Camera-type eye (tissue), 1 donor: ENCODE measurements at places on chromosomes 11 and 22. TPM values are rescaled to one million over a fixed set of nuclear protein-coding genes. Genes with fewer than 3 reads are reported as not detected.

UBASH3B gene
- 6.5 TPM for total RNA-seq

E2F8 gene
- 2.5 TPM for total RNA-seq

MMP13 gene
- total RNA-seq: not detected

TMA7B gene
- not detected for total RNA-seq

KRTAP5-9 gene
- not detected for total RNA-seq

MAPK8IP1 gene
- 33.6 TPM for total RNA-seq

ART1 gene
- total RNA-seq: not detected

DAGLA gene
- total RNA-seq: 4.5 TPM

HPX gene
- total RNA-seq: 2.8 TPM

TRIM49 gene
- not detected for total RNA-seq

BIK gene
- total RNA-seq: not detected

LARGE1 gene
- 45.8 TPM for total RNA-seq

MOGAT2 gene
- total RNA-seq: not detected

MUC5B gene
- total RNA-seq: 5.1 TPM

ACR gene
- total RNA-seq: not detected

DTX4 gene
- 56.4 TPM for total RNA-seq

HORMAD2 gene
- 1.6 TPM for total RNA-seq

OR10D3 gene
- not detected for total RNA-seq

TYR gene
- total RNA-seq: 65.3 TPM

SLC25A18 gene
- 0.71 TPM for total RNA-seq

GAB2 gene
- total RNA-seq: 15.7 TPM

KCNJ11 gene
- 5.2 TPM for total RNA-seq

CHID1 gene
- 86.6 TPM for total RNA-seq

IL10RA gene
- 4.2 TPM for total RNA-seq

SAA2 gene
- 0.99 TPM for total RNA-seq

EMID1 gene
- total RNA-seq: 12.3 TPM

MAP6 gene
- 57.5 TPM for total RNA-seq

HOATZ gene
- total RNA-seq: not detected

ZNF214 gene
- 18.0 TPM for total RNA-seq

NCAM1 gene
- total RNA-seq: 447 TPM

JOSD1 gene
- total RNA-seq: 42.9 TPM

HBG2 gene
- 1,428 TPM for total RNA-seq

CTTN gene
- 247 TPM for total RNA-seq

GGT5 gene
- 13.2 TPM for total RNA-seq

LRRC55 gene
- total RNA-seq: 1.8 TPM

PHOX2A gene
- total RNA-seq: not detected

GLYATL2 gene
- total RNA-seq: 4.2 TPM

LRP4 gene
- total RNA-seq: 31.1 TPM

TSSK2 gene
- total RNA-seq: not detected

NDUFV1 gene
- total RNA-seq: 186 TPM

RPL27A gene
- 436 TPM for total RNA-seq

CARD10 gene
- 6.0 TPM for total RNA-seq

NELL1 gene
- total RNA-seq: 14.2 TPM

B3GAT1 gene
- total RNA-seq: 19.8 TPM

CHRDL2 gene
- not detected for total RNA-seq

BATF2 gene
- 0.16 TPM for total RNA-seq

OR4C45 gene
- total RNA-seq: not detected

MS4A6E gene
- total RNA-seq: not detected

MMP27 gene
- total RNA-seq: 1.2 TPM

SCN2B gene
- 7.4 TPM for total RNA-seq

MISFA gene
- total RNA-seq: 1.5 TPM

PKDREJ gene
- total RNA-seq: 0.05 TPM

OR4A16 gene
- total RNA-seq: 4.2 TPM

LBHD1 gene
- 6.0 TPM for total RNA-seq

INS gene
- not detected for total RNA-seq

XKR3 gene
- not detected for total RNA-seq
